ENCODE measurements at places on chromosomes 12 and 14.

- no peak for DNase-seq
These were observed 8.9 kb downstream of the FAIM2 start for GRCh38 chr12:49894751-49895148.

DNA sequence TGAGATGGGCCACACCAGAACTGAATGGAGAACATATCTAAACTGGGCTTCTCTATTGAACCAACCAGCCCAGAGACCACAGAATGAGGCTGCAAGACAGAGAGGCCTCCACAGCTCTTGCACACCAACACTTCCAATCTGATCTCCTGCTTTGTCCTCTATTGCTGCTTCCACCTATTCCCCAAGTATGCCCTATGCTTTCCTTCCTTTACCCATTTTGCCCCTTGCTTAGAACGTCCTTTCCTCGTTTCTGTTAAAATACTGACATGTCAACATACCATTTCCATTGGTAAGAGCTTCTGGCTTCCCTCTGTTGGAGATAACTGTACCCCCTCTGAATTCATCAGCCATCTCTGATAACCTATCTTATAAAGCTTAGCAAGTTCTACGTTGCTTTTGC, 2.8 kb downstream of the SLC2A13 start:
- DNase-seq: no peak

- DNase-seq: no peak
These were observed 71.3 kb downstream of the DERA start for GRCh38 chr12:15982471-15982870.

GRCh38 chr14:48849741-48850322, 736.3 kb downstream of the RPS29 start:
- no peak for DNase-seq

DNA sequence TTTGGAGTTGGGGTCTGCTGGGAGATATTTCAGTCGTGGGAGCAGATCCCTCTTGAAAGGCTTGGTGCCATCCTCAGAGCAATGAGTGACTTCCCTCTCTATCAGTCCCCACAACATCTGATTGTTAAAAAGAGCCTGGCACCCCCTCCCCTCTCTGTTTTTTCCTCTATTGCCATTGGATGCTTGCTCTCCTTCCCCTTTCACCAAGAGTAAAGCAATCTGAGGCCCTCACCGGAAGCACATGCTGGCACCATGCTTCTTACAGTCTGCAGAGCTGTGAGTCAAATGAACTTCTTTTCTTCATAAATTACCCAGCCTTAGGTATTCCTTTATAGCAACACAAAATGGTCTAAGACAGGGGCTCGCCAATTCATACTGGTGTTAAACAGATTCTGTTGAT, 99.1 kb upstream of the CCND2 start:
- DNase-seq: no peak

GRCh38 chr14:99928963-99929362, 135.8 kb downstream of the EML1 start:
- no peak for DNase-seq

GRCh38 chr14:67357969-67358354, 1.6 kb downstream of the ATP6V1D start:
- no peak for DNase-seq

Data from caudate nucleus (tissue), 63 donors.